ENCODE measurements at places on chromosomes 1 and 21.

GRCh38 chr1:244962130-244962529, 97.8 kb upstream of the HNRNPU start:
- no peak for DNase-seq

DNA sequence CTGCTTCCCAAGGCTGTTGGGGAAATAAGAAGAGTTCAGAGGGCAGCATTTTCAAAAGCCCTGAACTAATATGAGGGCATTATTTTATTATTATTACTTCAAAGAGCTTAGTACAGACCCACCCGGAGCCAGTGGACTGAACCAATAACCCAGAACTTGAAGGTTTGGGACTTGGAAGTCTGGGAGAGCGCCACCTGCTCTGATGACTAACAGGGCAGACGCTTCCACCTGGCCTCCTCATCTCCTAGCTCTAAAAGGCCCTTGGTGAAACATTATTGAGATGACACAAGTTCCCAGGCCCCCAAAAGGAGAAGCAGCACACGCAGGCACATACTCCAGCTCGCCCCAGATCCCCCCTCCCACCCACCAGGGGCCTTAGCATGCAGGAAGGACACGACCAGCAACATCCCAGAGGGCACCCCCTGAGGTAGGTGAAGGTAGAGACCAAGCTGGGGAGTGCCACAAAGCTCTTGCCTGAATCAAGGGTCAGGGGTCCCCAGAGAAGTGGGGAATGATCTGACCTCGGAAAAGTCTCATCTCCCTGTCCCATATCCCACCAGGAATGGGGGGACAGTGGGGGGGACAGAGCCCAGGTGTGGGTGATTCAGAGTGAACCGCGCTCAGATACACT, 1.3 kb downstream of the DLGAP3 start:
- no peak for DNase-seq

GRCh38 chr1:228765168-228765946, 30.1 kb downstream of the RHOU start:
- DNase-seq = peak; percentile 6

DNA sequence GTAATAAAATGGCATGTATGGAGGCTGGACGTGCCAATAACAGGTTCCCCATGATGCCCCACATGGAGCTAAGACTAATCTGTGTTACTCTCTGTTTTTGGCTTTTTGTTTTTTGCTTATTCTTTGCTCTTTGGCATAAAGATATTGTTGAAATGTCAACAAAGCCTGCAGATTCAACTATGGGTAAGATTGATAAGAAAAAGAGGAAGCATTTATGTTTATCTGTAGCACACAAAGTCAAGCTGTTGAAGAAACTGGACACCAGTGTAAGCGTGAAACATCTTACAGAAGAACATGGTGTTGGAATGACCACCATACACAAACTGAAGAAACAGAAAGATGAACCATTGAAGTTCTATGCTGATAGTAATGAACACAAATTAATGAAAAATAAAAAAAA, 402.7 kb downstream of the LTN1 start:
- no peak for DNase-seq

- no peak for DNase-seq
Observed at GRCh38 chr1:210076620-210077019, 138.6 kb downstream of the SYT14 start.

DNA sequence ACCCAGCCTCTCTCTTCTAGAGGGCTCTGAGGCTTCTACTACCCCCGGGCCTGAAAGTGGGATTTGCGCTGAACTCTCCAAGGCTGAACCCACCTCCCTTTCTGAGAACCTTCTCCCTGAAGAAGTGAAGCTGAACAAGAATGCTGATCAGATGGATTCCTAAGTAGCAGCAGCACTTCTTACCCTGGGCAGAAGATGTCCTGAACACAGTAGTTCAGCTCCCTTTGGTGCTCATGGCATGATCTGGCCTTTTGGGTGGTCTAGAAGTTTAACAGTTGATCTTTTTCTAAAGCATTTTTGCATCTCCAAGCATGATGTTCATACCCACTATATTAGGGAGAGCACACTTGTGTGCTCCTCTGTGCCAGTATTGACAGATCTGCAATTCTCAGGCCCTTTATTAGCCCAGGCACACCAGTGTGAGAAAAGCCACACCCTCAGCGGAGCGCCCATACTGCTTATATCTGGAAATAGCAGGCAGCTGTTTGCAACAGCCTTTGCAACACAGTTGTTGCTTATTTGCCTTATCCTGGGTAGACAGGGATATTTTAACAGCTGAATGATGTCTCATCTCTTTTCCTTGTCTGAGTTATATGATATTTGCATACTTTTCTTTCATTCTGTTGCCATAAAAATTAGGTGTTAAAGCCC, 34.2 kb downstream of the CNN3 start:
- no peak for DNase-seq

GRCh38 chr21:34545079-34545884, 33.3 kb upstream of the KCNE1 start:
- no peak for DNase-seq

DNA sequence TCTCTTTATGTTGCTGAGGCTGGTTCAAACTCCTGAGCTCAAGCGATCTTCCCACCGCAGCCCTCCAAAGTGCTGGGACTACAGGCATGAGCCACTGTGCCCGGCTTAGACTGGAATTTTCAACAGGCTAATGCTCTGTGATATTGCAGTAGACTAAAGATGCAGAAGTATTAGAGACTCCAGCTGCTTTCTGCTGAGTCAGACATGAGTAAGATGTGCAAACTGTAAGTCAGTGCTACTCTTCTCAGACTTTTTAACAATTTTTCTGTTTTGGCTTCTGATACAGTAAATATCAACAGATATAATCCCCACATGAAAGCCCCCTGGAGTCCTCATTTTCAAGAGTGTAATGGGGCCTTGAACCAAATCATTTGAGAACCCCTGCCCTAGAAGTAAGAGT, 29.3 kb upstream of the NLRP3 start:
- no peak for DNase-seq

DNA sequence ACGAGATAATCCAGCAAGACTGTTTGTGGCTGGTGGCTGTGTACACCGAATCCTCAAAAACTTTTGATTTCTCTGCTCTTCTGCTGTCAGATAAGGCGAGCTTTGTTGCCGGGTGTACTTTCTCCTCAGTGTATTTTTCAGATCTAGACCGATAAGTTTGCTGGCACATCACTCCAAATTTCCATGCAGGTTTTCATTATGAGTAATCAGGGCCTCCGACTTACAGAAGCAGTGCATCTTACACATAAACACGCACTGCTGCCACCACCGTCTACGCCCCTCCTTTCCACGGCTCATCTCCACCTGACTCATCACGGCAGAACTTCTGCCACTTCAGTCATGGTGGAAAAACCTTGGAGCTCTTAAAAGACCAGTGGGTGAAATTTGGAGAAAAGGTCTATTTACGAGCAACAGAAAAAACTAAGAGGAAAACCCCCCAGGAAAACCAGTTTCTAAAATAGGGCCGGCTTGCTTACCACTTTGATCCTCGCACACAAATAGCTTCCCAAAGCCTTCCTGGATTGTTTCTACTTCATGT, 7.7 kb downstream of the ZBTB21 start:
- no peak for DNase-seq
